ENCODE measurements at places on chromosomes 3 and 15.

GRCh38 chr3:102302020-102302419 lies 132.8 kb upstream of the ZPLD1 start:
- no peak for DNase-seq

GRCh38 chr15:66452971-66453580 lies 44.5 kb downstream of the SNAPC5 start:
- no peak for DNase-seq

DNA sequence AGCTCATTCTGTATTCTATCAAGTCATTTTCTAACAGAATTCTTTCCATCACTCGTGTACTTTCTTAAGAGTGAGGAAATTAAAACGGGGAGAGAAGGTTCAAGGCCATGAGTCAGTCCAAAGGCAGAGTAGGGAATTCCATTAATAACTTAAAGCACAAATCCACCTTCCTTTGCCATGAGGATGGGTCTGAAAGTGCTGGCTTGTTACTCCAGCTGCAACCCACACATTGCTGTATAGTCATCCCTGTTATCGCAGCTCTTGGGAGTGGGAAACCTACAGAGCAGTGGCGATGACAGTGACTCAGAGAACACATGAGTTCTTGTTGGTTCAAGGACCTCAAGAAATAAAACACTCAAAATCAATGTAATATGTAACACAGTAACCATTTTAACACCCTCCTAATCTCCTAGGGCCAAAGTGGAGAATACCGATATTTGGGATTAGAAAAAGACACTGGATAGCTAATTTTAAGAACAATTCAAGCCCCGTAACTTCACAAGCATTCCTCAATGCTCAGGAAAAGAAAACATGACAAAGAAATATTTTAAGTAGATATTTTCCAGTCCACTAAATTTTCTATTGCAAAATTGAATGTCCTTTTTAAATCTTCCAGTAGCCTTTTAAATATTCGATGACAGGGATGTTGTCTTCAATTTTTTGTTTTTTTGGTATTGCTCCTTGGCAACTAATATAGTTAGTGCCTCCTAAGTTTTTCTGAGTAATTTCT lies 179.9 kb upstream of the THBS1 start:
- no peak for DNase-seq

- no peak for DNase-seq
These were observed 147.2 kb downstream of the EPHA6 start for GRCh38 chr3:96961576-96961975.

- no peak for DNase-seq
These were observed 230.8 kb upstream of the GPR149 start for GRCh38 chr3:154660811-154661210.

Data from left hindlimb (tissue), 1 donor.